Cardiac fibroblast (primary cell): ENCODE measurements at places on chromosomes 11 and 22.
A peak's percentile ranks its signal among the peaks of the same experiment; 100 is the strongest.

GRCh38 chr22:20396639-20397038 is 2.7 kb downstream of the ZNF74 start:
- peak; percentile 16 for DNase-seq

GRCh38 chr11:123885570-123885969 is at the start of gene TMEM225:
TSS of gene TMEM225 (minus strand) at chr11:123885670. CDS start at chr11:123885425, 245 bp downstream.
- no peak for DNase-seq

DNA sequence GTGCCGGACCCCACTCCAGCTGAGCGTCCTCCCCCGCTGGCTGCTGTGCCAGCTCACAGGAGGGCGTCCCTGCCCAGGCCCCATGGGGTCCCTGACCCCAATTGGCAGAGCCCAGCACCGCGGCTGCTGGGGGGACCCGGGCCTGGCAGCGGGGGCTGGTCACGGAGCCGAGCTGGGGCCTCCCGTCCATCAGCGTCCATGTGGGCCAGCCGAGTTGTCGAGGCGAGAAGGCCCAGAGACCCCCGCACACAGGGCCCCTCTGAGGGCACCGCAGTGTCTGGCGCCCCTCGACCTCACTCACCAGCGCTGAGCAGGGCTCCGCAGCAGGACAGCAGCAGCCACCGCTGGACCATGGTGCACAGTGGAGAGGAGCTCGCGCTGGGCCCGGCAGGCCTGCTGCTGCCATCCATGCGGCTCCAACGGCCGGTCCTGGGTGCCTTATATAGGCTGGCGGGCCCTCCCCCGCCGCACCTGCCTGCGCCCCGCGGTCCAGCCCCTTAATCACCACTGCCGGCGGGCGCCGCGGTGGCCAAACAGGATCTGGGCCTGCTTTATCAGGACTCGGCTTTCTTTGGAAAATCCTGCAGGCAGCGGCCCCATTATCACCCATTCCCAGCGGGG is at the start of gene MUC6:
Gene MUC6 (minus strand): TSS at position 416 of the 621 bp plus-strand sequence. CDS start 63 bp downstream, at position 353.
- DNase-seq: no peak

DNA sequence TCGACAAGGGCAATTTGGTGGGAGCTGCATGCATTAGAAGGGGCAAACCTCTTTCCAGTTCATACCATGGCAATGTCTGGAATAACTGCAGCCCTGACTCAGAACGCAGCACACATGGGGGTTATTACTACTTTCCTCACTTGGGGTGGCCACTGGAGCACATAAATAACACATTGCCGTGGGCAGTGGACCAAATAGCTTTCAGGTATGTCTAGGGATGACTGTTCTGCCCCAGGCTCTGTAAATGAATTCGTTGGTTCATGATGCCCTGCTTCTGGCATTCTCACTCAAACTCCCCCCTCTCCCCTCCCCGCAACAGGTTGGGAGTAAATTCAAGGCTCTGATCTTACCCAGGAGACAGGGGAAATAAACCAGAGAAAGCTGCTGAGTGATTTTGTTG is 238.0 kb upstream of the PLET1 start:
- no peak for DNase-seq

DNA sequence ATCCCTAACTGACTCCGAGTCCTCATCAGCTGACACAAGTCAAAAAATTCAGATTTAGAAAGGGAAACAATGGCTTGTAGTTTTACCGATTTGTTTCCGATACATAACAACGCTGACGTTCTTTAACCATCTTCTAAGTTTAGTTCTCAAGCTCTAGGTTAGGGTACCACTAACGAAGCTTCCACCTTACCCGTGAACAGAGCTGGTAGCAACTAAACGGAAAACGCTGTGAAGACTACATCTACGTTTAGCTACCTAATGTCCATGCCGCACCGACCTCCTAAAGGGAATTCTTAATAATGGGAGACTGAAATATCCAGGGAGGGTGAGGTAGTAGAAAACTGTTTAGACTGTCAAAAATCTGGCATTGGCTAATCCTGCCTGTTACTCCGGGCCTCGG is 1.0 kb downstream of the NUP98 start:
- DNase-seq: no peak

DNA sequence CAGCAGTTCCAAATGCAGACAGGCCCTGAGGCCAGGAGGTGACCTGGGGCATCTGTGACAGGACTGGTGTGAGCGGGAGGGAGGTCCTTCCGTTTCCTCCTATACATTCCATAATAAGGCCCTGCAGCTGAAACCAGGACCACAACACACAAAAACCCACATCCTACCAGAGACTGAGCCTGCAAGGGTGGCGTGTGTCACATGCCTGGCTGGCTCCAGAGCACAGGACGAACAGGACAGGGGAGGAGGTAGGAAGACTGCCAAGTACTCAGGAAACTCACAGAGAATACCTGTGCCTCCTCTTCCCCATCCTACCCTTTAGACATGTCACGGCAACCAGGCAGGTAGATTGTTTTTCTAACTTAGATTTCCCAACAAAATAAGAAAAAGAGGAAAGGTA is 103.9 kb downstream of the ARL14EP start:
- no peak for DNase-seq

GRCh38 chr22:48239461-48240147 is 1477.2 kb downstream of the TBC1D22A start:
- no peak for DNase-seq

GRCh38 chr11:129846508-129847335 is 31.1 kb downstream of the TMEM45B start:
- peak; percentile 93 for DNase-seq

GRCh38 chr22:45006964-45007390 is 2.8 kb downstream of the PHF21B start:
- DNase-seq: no peak

DNA sequence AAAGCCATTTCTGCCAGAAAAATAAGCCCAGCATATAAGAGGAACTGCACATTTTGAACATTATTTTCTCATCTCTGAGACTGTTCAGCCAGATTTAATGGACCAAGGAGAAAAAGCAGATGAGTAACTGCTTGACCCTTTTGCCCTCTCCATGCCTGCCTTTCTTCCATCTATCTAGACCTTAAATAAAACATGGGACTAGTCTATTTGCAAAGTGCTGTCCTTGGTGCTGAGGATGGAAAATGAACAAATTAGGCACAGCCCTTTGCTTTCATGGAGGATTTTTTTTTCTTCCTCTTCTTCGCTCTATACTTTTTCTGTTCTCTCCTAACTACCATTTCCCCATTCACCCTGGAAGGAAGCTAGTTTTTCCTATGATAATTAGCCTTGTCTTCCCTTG is 361.3 kb downstream of the GRM5 start:
- no peak for DNase-seq

DNA sequence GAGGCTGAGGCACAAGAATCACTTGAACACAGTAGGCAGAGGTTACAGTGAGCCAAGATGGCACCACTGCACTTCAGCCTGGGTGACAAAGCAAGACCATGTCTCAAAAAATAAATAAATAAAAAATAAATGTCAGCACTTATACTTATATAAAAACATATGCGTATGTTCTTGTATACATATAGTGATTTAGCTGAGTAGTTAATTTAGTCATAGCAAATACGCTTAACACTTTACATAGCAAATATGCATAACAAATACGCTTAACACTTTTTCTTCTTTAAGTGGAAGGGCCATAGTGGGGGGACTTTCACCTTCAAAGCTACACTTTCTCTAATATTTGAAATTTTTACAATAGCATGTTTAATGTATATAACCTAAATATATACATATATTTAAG is 64.0 kb upstream of the CAPRIN1 start:
- DNase-seq: no peak

DNA sequence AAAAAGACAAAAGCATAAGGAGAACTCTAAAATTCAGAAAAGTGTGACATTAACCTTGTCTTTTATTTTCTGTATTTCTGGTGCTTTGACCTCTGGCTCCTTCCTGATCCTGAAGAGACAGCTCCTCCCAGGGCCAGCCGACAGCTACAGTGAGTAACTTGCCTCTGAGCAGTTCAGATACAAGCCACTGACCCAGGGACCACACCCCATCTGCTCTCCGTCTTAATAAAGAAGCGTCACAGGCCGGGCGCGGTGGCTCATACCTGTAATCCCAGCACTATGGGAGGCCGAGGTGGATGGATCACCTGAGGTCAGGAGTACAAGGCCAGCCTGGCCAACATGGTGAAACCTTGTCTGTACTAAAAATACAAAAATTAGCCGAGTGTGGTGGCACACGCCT is 6.5 kb downstream of the MLC1 start:
- DNase-seq: no peak
